Memory B cell (primary cell): ENCODE measurements at places on chromosomes 7 and 10.
A peak's percentile ranks its signal among the peaks of the same experiment; 100 is the strongest.

DNA sequence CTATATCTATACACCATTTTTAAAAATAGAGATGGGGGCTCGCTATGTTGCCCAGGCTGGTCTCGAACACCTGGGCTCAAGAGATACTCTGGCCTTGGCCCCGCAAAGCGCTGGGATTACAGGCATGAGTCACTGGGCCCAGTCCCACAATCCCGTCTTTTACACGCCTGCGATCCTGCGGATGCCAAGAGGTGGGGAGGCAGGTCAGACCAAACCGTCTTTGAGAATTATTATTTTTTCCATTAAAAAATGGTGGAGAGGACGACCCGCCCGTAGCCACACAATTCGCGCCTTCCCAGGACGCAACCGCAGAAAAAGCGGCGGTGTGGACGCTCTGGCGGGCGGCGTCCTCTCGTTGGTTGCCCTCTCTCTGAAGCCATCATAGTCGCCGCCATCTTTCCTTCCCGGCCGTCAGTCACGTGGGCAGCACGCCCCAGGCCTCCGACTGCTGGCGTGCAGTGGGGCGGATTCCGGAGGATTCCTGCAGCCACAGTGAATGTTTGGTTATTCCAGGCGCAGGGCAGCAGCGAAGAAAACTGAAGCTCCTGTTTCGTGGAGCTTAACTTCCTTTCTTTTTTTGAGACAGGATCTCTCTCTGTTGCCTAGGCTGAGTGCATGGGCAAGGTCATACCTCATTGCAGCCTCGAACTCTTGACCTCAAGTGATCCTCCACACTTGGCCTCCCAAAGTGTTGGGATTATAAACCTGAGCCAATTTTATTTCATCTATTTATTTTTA is 9.9 kb upstream of the EPHB4 start:
- peak overlapping the region; percentile 45 for H3K27ac ChIP-seq
- peak; percentile 53 for DNase-seq
- peaks cover 2% of the 10 kb centered on the region for H3K36me3 ChIP-seq
- H3K4me3 ChIP-seq, result peak overlapping the region; percentile 83

DNA sequence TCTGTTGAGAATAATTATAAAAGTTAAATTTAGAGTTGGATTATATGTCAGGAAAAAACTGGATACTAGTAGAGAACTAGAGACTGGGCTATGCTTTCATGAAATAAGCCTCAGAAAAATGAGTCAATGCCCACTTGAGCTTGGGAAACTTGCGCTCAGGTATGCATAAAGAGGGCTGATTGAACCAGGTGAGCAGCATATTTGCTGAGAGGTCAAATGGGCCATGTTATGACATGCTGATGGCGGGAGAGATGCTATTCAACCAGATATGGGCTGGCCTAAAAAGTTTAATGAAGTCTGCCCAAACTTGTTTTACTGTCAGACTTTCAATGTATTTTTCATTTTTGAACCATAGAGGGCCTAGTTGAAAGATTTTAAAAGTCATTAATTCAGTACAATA is 837.6 kb upstream of the GHITM start:
- H3K4me1 ChIP-seq, result no peaks in the 10 kb centered on the region
- H3K27ac ChIP-seq, result no peak overlapping the region
- no peaks in the 10 kb centered on the region for H3K27me3 ChIP-seq
- H3K4me3 ChIP-seq, result no peak overlapping the region

- H3K36me3 ChIP-seq, result peaks cover 14% of the 10 kb centered on the region
- DNase-seq, result no peak
- H3K4me1 ChIP-seq, result peaks cover 62% of the 10 kb centered on the region
- H3K4me3 ChIP-seq, result peak overlapping the region; percentile 76
These were observed 67.6 kb downstream of the STK17A start for GRCh38 chr7:43650457-43651052.

GRCh38 chr10:27383595-27384542 is 120.2 kb upstream of the RAB18 start:
- no peak overlapping the region for H3K4me3 ChIP-seq
- H3K36me3 ChIP-seq, result no peaks in the 10 kb centered on the region
- no peak overlapping the region for H3K27ac ChIP-seq
- no peak for DNase-seq
- H3K27me3 ChIP-seq, result peaks cover 13% of the 10 kb centered on the region
